ENCODE measurements at places on chromosomes 5 and 9.
A peak's percentile ranks its signal among the peaks of the same experiment; 100 is the strongest.

GRCh38 chr5:2174538-2174937, 291.8 kb upstream of the IRX4 start:
- H3K36me3 ChIP-seq = no peaks in the 10 kb centered on the region
- DNase-seq = no peak
- no peak overlapping the region for H3K4me3 ChIP-seq
- H3K27me3 ChIP-seq = no peaks in the 10 kb centered on the region
- H3K27ac ChIP-seq = no peak overlapping the region
- no peaks in the 10 kb centered on the region for H3K4me1 ChIP-seq

- peaks cover 86% of the 10 kb centered on the region for H3K36me3 ChIP-seq
- DNase-seq = no peak
These were observed 17.6 kb downstream of the NDUFS6 start for GRCh38 chr5:1818784-1819183.

GRCh38 chr5:95858023-95858461, 35.5 kb upstream of the GLRX start:
- H3K27ac ChIP-seq = peak overlapping the region; percentile 83
- no peaks in the 10 kb centered on the region for H3K27me3 ChIP-seq
- H3K36me3 ChIP-seq = no peaks in the 10 kb centered on the region
- H3K4me3 ChIP-seq = no peak overlapping the region
- peaks cover 37% of the 10 kb centered on the region for H3K4me1 ChIP-seq
- DNase-seq = peak; percentile 79

DNA sequence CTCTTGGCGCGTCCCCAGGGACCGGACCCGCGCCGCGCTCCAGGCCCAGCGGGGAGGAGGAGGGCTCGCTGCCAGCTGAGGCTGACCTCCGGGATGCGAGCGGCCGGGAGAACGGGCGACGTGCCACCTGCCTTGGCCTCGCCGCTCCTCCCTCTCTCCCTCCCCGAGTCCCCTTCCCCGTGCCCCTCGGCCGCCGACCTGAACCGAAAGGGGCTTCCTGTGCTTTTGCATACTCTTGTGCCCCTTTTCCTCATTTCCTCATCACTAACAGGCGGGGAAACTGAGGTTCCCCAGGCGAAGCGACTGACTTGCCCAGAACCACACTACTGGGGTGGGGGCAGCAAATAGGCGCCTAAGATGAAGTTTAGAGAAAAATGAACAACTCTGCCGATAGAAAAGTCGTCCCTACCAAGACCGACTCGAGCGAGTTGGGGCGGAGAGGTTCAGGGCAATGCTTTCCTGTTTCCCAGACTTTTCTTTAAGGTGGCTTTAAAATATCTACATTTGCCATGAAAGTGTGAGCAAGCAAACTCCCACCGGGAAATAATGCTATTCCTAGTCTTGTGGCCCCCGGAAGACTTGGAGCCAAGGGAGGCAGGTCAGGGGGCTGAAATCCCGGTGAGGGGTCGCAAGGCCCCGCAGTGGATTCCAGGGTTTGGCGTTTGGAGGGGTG, 580 bp upstream of the DUSP1 start:
- H3K27ac ChIP-seq = peak overlapping the region; percentile 99
- H3K27me3 ChIP-seq = no peaks in the 10 kb centered on the region
- peaks cover 29% of the 10 kb centered on the region for H3K36me3 ChIP-seq
- peak overlapping the region; percentile 97 for H3K4me3 ChIP-seq
- no peak for DNase-seq
- H3K4me1 ChIP-seq = peaks cover 45% of the 10 kb centered on the region

DNA sequence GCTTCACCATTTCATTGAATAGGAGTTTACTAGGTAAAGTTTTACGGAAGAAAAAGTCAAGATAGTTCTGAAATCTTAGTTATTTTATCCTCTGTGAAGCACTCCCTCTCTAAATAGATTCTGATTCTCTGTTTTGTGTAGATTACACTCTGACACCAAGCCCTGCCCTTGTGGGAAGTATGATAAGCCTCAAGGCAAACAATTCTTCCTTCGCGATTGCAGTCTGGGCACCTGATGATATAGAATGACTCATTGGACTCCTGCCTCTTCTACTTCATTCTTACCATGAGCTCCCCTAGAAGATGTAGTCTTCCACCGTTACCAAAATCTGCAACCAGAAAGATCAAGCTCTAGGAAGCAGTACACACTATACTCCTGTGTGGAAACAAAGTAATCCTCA, 626.9 kb upstream of the PTGER4 start:
- H3K4me1 ChIP-seq = peaks cover 9% of the 10 kb centered on the region
- no peaks in the 10 kb centered on the region for H3K27me3 ChIP-seq
- H3K4me3 ChIP-seq = no peak overlapping the region
- H3K27ac ChIP-seq = no peak overlapping the region

- DNase-seq = no peak
- H3K4me3 ChIP-seq = no peak overlapping the region
- no peak overlapping the region for H3K27ac ChIP-seq
- H3K36me3 ChIP-seq = no peaks in the 10 kb centered on the region
These were observed 155.4 kb downstream of the SEMA6A start for GRCh38 chr5:116419258-116419657.

- no peak overlapping the region for H3K27ac ChIP-seq
- H3K27me3 ChIP-seq = no peaks in the 10 kb centered on the region
- H3K4me3 ChIP-seq = no peak overlapping the region
- DNase-seq = no peak
- peaks cover 6% of the 10 kb centered on the region for H3K4me1 ChIP-seq
These were observed 72.2 kb downstream of the EBF1 start for GRCh38 chr5:159027504-159027903.

GRCh38 chr5:67293226-67293625, 96.6 kb upstream of the CD180 start:
- no peaks in the 10 kb centered on the region for H3K4me1 ChIP-seq
- H3K4me3 ChIP-seq = no peak overlapping the region
- no peaks in the 10 kb centered on the region for H3K36me3 ChIP-seq

- DNase-seq = no peak
- H3K27ac ChIP-seq = peak overlapping the region; percentile 89
- H3K4me1 ChIP-seq = peaks cover 71% of the 10 kb centered on the region
- no peaks in the 10 kb centered on the region for H3K36me3 ChIP-seq
- H3K4me3 ChIP-seq = no peak overlapping the region
These were observed 2.4 kb downstream of the GLIPR2 start for GRCh38 chr9:36138901-36139300.

DNA sequence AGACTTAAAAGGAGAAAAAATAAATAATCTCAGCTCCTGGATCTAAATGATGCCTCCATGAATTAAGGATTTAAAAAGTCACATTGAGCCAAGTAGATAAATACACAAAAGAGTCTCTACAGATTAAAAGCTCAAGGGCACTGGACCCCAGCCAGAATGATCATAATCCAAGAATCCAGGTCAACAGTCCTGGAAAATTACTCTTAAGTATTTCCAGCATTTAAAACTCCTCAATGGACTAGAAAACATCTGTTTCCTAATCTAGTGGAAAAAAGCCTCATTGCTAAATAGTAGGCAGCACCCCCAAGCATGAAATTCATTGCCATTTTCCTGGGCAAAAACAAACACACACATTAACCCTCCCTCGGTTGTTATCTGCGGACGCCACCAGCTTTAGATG, 96.8 kb downstream of the FRMD3 start:
- H3K27me3 ChIP-seq = no peaks in the 10 kb centered on the region
- no peak overlapping the region for H3K4me3 ChIP-seq
- peaks cover 7% of the 10 kb centered on the region for H3K4me1 ChIP-seq
- no peak overlapping the region for H3K27ac ChIP-seq

DNA sequence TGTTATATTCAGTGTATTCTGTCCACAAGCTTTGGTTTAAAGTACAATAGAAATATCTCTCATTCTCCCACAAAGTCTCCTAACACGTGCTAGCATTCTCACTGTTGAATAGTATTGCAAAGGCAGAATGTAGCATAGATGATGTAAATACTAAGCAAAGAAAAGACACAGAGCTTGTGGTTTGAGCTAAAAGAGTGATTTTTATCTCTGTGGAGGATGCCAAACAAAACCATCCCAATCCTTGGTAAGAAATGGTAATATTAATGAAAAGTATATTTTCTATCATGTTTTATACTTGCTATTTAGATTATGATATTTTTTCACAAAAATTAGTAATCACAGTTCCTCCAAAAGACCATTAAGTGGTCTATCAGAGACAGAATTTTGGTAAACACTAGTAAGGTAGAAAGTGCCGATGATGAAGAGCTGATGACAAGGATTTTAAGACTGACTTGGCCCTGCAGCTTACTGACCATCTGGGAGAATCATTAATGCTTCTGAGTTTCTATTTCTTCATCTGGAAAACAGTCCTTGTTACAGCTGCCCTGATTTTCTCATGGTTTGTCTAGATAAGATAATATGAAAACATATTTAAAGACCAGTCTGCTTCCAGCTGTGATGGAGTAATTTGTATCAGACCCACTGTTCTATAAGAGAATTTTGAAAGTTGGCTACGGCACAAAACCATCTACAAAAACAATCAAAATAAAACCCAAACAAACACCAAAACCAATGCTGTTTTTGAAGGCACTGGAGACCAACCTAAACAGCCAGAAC, 510.2 kb downstream of the SPATA31D1 start:
- H3K4me3 ChIP-seq = no peak overlapping the region
- H3K36me3 ChIP-seq = no peaks in the 10 kb centered on the region
- no peak for DNase-seq
- no peaks in the 10 kb centered on the region for H3K27me3 ChIP-seq
- peaks cover 21% of the 10 kb centered on the region for H3K4me1 ChIP-seq

DNA sequence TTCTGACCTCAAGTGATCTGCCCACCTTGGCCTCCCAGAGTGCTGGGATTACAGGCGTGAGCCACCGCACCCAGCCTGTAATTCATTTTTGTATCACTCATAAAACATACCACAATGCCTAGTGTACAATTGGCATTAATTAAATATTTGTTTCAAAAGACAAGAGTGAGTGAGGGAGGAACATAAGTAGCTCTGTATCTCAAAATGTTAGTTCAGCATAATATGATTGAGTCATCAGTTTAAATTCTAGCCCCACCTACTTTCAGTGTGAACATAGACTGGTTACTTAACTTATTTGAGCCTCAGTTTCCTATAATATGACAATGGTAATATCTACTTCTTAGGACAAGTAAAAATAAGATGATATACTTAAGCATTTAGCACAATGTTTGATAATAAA, 26.9 kb downstream of the INVS start:
- peaks cover 37% of the 10 kb centered on the region for H3K36me3 ChIP-seq
- no peak overlapping the region for H3K27ac ChIP-seq
- no peak for DNase-seq
- no peak overlapping the region for H3K4me3 ChIP-seq
- no peaks in the 10 kb centered on the region for H3K27me3 ChIP-seq

DNA sequence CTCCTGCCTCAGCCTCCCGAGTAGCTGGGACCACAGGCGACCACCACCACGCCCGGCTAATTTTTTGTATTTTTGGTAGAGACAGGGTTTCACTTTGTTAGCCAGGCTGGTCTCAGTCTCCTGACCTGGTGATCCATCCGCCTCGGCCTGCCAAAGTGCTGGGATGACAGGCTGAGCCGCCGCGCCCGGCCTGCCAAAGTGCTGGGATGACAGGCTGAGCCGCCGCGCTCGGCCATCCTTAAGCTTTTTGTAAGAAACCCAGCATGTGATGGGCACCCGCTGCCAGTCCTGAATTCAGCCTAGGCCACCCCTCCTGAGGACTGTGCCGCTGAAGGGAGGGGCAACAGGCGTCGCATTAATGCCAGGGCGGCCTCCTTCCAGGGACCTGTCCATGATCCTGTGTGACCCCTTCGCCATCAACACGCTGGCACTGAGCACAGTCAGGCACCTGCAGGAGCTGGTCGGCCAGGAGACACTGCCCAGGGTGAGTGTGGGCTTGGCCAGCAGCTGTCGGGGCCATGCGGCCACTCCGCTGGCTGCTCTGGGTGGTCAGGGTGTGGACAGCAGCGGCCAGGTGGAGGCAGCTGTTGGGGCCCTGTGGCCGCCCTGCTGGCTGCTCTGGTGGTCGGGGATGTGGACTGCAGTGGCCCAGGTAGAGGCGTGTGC, 10.5 kb downstream of the NELFB start:
- H3K27ac ChIP-seq = no peak overlapping the region
- no peak overlapping the region for H3K4me3 ChIP-seq
- no peaks in the 10 kb centered on the region for H3K27me3 ChIP-seq
- H3K36me3 ChIP-seq = no peaks in the 10 kb centered on the region
- peaks cover 19% of the 10 kb centered on the region for H3K4me1 ChIP-seq
- no peak for DNase-seq

GRCh38 chr9:19828576-19829109, 39.8 kb upstream of the SLC24A2 start:
- H3K4me3 ChIP-seq = no peak overlapping the region
- no peak for DNase-seq
- H3K27me3 ChIP-seq = no peaks in the 10 kb centered on the region
- H3K36me3 ChIP-seq = no peaks in the 10 kb centered on the region
- H3K4me1 ChIP-seq = no peaks in the 10 kb centered on the region
- no peak overlapping the region for H3K27ac ChIP-seq

- no peaks in the 10 kb centered on the region for H3K4me1 ChIP-seq
- no peak overlapping the region for H3K4me3 ChIP-seq
- no peak overlapping the region for H3K27ac ChIP-seq
- no peak for DNase-seq
These were observed 44.8 kb downstream of the APTX start for GRCh38 chr9:32956606-32957005.

- no peak overlapping the region for H3K4me3 ChIP-seq
- no peaks in the 10 kb centered on the region for H3K27me3 ChIP-seq
- H3K4me1 ChIP-seq = no peaks in the 10 kb centered on the region
- H3K36me3 ChIP-seq = no peaks in the 10 kb centered on the region
- DNase-seq = no peak
These were observed 57.8 kb upstream of the SPINK5 start for GRCh38 chr5:148005788-148006520.

Measured in heart left ventricle (tissue), 16 donors.